ENCODE measurements at places on chromosomes 2 and 18.

- peak; percentile 71 for DNase-seq
These were observed 248.8 kb upstream of the FN1 start for GRCh38 chr2:215684448-215685237.

DNA sequence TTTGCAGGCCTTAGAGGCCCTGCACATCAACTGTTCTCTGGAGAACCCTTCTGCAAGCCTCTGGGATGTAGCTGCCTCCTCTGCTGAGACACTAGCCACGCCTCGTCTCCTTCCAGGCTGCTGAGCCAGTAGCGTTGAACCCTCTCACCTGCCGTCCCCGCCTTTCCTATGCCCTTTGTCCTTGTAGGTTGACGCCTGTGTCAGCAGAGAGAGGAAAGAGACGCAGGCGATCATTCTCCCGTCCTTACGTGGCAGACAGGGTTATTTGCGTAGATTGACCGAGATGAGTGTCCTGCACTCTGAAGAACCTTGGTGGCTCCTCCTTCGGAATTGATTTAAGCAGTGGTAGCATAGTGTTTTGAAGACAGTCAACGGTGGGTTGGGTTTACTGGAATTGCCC lies 27.8 kb downstream of the ID2 start:
- DNase-seq: no peak

GRCh38 chr18:54125429-54125828 lies 99.0 kb downstream of the MBD2 start:
- DNase-seq: no peak

DNA sequence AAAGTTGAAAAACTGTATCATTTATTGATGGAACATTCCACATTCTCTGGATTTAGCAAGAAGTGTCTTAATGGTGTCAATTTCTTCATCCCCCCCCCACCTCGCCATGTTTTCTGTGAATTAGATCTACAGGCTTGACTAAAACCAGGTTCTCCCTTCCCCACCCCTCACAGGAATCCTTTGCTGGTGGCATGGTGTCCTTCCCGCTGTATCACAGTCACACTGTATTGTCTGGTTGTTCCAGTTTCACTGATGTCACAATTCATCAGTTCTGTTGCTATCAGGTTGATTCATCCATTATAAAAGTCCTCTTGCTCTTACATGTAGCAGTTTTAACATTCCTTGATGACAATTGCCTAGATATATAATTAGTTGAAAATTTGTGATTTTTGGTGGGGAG lies 6.1 kb upstream of the SNORC start:
- no peak for DNase-seq

DNA sequence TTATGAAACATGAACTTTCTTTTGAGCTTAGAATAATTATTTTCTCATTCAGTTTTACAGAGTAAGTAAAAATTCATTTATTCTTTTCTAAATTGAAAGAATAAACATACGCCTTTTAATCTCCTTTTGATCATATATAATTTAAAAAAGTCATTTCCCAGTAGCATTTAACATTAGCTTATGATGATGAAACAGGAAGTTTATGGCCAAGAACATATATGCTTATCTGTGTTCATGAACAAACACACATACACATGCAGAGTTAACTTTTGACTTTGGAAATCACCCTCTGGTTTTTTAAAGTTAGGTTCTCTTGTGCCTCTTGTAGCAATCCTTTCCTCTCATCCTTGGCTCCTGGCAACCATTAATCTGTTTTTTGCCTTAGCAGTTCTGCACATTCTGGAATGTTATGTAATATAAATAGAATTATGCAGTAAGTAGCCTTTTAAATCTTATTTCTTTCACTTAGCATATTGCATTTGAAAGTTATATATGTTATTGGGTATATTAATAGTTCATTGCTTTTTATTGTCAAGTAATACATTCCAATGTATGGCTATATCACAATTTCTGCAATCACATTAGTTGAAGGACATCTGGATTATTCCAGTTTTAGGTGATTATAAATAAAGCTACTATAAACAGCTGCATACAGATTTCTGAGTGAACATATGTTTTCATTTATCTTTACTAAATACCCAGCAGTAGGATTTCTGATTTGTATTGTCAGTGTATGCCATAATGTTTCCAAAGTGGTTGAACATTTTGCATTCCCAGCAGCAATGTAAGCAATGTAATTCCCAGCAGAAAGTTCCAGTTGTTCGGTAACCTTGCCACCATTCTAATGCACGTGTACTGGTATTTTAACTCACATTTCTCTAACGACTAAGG lies 210.3 kb downstream of the ZRANB3 start:
- no peak for DNase-seq

GRCh38 chr2:172256886-172257285 lies 154.2 kb upstream of the DLX2 start:
- peak; percentile 37 for DNase-seq

DNA sequence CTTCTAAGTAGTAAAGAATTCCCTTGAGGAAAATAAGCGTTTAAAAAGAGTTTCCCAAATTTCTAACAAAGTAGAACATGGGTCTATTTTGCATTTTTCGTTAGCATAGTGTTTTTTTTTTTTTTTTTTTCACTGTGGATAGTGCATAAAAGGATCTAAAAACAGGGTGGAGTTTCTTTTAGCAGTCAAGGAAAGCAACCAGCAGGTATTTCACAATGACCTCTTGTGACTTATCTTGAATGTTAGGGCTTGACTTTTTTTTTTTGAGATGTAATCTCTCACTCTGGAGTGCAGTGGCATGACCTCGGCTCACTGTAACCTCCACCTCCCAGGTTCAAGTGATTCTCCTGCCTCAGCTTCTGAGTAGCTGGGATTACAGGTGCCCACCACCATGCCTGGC lies 14.9 kb upstream of the DGKD start:
- DNase-seq: no peak

- DNase-seq: peak; percentile 89
These were observed 31.3 kb upstream of the EVA1A start for GRCh38 chr2:75592030-75592429.

GRCh38 chr2:100524331-100524730 lies 38.5 kb upstream of the PDCL3 start:
- DNase-seq: no peak

GRCh38 chr2:236959036-236959435 lies 126.7 kb upstream of the COPS8 start:
- DNase-seq: no peak
